ENCODE measurements at places on chromosomes 16 and 17.

DNA sequence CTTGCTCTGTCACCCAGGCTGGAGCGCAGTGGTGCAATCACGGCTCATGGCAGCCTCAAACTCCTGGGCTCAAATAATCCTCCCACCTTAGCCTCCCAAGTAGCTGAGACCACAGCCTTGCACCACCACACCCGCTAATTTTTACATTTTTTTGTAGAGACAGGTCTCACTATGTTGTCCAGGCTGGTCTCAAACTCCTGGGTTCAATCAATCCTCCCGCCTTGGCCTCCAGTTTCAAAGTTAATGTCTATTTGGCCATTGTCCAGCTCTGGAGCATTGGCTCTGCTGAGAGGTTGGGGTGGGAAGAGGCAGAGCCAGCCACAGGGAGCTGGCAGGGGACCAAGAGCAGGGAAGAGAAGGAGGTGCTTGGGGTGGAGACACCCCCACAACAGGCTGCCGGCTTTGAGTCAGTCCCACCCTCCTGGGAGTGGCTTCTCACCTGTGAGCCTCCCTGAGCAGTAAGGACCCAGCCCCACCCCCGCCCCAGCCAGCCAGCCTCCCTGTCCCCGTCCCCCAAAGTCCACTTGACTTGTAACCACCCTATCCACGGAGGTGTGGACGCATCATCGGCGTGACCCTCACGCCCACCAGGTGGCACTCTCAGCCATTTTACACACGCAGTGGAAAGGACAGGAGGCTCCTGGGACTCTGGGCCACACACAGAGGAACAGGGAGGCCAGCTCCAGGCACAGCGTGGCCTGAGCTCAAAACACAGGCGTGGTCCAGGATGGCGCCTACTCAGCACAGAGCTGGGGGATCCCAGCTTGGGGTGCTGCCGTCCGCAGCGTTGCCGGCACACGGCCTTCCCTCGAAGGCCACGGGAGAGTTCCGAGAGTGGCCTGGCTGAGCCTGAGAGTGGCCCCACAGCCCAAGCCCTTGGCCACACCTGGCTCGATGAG is 22.8 kb upstream of the PVALEF start:
- peak; percentile 57 for DNase-seq

GRCh38 chr16:75486676-75487313 is 8.4 kb downstream of the CHST6 start:
- DNase-seq = no peak

- no peak for DNase-seq
Observed at GRCh38 chr17:30854146-30854545, 22.4 kb downstream of the ATAD5 start.

GRCh38 chr17:42389135-42389417 is 834 bp upstream of the STAT3 start:
- no peak for DNase-seq

DNA sequence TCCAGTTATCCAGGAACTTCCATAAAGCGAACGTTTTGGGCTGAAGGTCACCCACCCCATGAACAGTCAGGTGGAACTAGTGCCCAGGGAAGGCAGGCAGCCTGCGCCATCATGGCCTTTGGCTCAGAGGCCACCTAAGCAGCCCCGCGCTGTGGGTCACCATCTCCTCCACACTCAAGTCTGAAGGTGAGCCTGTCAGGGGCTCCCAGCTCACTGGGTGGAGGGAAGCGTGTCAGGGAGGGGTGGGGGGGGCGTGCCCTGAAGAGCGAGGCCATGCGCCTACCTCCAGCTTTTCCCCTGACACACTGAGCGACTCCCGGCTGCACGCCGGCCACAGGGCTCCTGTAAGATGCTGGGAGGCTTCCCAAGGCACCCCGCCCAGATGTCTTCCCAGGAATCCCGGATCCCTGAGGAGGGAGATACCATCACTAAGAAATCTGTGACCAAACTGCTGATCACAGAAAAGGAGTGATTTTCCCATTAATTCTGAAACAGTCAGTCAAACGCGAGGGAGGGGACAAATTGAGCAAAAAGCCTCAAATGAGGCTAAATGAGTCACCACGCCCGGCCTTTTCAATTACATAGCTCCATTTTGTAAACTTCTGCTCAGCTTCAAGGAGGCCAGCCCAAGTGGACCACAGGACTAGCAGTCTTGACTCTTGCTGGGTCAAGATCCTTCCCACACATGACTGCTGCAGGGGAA is 26.5 kb upstream of the SLC25A19 start:
- DNase-seq = no peak

- DNase-seq = no peak
Observed at GRCh38 chr17:40065769-40066510, 3.2 kb downstream of the THRA start.

- no peak for DNase-seq
Observed at GRCh38 chr17:71535321-71535720, 585.5 kb upstream of the SOX9 start.

DNA sequence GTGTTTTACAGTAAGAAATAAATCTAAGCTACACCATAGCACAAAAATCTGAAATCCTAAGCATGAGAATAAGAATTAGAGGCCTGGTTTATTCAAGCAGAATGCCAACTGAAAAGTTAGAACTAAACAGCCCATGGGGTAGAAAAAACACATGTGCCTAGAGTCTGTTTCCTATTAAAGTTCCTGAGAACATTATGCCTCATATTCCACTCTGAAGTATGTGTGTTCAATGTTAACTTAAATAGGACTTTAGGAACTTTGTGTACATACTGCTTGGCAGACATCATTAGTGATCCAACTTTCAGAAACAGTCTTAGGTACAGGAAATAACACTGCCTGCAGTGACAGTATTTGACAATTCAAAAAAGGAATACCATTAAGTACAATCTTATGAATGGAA is 18.2 kb downstream of the HEATR6 start:
- no peak for DNase-seq

DNA sequence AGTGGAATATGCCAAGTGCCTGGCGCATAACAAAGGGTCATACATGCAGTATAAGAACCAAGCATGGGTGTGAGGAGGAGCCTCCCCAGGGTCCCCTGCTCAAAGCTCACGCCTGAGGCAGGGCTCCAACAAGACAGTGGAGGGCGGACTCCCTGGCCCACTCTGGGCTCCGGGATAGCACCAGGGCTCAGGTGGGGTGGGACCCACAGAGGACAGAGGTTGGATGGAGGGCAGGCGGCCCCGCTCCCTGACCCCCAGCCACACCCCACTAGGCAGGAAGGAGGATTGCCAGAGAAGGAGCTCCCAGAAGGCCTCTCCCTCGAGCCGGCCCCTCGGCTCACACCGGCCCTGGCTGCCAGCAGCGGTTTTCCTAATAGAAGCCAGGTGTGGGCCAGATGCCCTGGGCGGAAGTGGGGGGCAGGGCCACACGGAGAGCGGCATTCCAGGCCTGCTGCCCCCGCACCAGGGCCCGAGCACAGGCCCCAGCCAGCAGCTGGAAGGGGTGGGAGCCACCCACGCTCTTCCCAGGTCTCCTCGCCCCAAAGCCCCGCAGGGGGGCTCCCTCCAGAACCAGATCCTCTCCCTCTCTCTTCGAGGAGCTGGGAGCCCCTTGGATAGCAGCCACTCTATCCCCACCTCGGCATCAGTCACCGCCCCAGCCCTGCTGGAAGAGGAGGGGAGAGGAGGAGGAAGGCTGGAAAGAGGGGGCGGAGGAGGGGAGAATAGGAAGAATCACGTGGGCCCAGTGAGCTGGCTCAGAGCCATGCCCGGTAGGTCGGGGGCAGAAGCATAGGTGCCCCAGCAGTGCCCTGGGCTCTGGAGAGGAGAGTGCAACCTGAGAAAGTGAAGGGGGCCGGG is 21.0 kb downstream of the VASN start:
- DNase-seq = peak; percentile 79

GRCh38 chr17:82201498-82201910 is 11.1 kb downstream of the CCDC57 start:
- DNase-seq = no peak

DNA sequence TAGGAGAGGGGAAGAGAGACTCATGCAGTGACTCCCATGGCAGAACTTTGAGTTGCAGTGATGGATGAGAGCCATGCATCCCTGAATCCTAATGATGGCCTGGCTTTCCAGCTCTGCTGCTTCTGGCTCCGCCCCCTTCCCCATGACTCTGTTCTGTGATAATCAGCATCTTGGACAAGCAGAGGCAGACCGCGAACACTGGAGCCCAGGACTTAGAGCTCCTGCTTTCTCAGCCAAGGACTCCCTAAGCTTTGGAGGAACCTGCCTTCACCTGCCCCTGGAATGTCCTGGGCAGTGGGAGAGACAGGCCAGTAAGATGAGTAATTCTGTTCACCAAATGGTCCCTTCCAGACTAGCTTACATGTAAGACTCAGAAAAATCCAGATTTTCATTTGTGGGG is 12.5 kb downstream of the CCDC92B start:
- peak; percentile 95 for DNase-seq

Data from RWPE1 (cell line).